Fibroblast of lung (primary cell): ENCODE measurements at places on chromosomes 11 and 22. TPM values are rescaled to one million over a fixed set of nuclear protein-coding genes. Genes with fewer than 3 reads are reported as not detected.

The UBQLN3 gene
- 0.17 TPM in 1 of 2 replicates, not detected in the other for total RNA-seq

- H3K27ac ChIP-seq, result no peak overlapping the region
- H3K4me1 ChIP-seq, result no peaks in the 10 kb centered on the region
- H3K36me3 ChIP-seq, result no peaks in the 10 kb centered on the region
- no peak overlapping the region for H3K4me3 ChIP-seq
These were observed 163.0 kb downstream of the GRIK4 start for GRCh38 chr11:120674542-120674941.

DNA sequence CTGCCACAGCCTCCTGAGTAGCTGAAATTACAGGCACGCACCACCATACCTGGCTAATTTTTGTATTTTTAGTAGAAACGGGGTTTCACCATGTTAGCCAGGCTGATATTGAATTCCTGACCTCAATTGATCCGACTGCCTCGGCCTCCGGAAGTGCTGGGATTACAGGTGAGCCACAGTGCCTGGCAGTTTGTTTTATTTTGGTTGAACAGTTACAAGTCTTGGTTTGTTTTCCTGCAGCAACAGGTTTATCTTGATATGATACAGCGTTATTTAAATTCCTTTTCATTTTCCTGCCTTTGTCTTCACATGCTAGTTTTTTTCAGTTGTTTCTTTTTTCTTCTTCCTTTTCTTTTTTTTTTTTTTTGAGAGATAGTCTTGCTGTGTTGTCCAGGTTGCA lies 4.0 kb upstream of the SLC3A2 start:
- no peak for DNase-seq
- no peaks in the 10 kb centered on the region for H3K27me3 ChIP-seq
- H3K4me1 ChIP-seq, result peaks cover 9% of the 10 kb centered on the region
- H3K27ac ChIP-seq, result no peak overlapping the region

GRCh38 chr11:65189191-65189590 lies 7.5 kb downstream of the CAPN1 start:
- no peaks in the 10 kb centered on the region for H3K27me3 ChIP-seq
- H3K36me3 ChIP-seq, result peaks cover 36% of the 10 kb centered on the region
- H3K27ac ChIP-seq, result no peak overlapping the region
- no peak overlapping the region for H3K4me3 ChIP-seq
- H3K4me1 ChIP-seq, result no peaks in the 10 kb centered on the region
